ENCODE measurements at places on chromosomes 6 and 20. TPM values are rescaled to one million over a fixed set of nuclear protein-coding genes. Genes with fewer than 3 reads are reported as not detected.
A peak's percentile ranks its signal among the peaks of the same experiment; 100 is the strongest.

DNA sequence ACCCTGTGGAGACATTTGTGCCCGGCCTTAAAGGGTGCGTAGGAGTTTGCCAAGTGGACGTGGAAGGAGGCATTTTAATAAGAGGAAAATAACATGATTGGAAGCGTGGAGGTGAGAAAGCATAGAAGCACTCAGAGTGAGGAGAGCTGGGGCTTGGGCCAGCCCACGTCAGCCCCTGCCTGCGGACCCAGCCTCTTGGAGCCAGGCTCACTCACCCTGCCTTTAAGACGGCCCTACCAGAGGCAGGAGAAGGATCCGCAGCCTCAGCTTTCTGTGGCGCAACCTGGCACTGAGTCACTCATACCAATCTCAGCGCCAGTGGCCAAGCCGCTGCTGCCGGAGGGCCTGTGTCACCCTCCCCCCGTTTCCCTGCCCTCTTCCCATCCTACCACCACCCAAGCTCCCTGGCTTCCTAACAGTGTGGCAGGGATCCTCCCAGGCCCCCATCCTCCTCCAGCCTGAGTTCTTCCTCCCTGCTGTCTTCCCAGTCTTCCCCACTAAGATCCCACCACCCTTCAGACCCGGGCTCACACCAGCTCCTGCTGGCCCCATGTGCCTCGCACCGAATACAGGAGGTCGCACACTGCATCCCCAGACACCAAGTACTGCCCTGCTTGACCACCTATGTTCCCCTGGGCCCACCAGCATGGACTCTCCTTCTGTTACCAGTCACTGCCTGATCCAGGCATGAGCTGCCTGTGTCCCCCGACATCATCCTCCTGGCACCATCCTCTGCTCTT lies 285.2 kb downstream of the UST start:
- DNase-seq: no peak

- DNase-seq: no peak
Observed at GRCh38 chr6:44504301-44504791, 116.8 kb downstream of the CDC5L start.

DNA sequence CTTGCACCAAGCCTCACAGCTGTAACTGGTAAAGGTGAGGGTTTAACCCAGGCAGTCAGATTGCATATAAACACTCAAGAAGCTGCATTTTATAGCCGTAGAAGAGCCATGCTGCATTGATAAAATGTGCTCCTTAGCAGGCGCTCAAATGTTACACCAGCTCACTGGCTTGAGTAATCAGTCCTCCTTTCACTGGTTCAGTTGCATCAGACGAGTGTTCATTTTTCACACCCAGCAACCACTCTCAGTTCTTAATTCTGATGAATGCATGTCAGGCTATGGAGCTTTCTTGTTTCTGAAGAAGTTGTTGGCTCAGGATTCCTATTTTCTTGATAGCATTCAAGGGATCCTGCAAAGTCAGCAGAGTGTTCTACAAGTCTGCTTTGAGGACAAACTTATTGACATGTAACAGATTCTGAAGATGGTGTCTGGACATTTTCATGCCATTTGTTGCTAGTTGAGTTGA lies 198.3 kb downstream of the PLCB1 start:
- no peak for DNase-seq

GRCh38 chr6:153564803-153565202 lies 433.7 kb upstream of the RGS17 start:
- DNase-seq: peak; percentile 10

DNA sequence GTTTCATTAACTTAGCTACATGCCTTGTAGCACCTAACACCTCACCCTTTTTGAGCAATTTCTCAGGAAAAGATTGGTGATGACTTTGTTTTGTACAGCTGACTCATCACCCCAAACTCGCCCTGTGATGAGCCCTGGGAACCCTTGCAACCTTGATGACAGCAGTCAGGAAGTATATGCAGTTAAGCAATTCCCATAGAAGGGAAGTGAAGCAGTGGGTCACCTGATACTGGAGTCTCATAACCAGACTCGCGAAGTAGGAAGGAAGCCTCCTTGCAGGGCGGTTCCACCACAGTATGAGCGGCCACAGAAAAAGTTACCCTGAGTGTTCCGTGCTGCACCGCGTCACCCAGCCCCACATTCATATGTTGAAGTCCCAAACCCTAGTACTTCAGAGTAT lies 82.0 kb upstream of the EDN1 start:
- DNase-seq: no peak

DNA sequence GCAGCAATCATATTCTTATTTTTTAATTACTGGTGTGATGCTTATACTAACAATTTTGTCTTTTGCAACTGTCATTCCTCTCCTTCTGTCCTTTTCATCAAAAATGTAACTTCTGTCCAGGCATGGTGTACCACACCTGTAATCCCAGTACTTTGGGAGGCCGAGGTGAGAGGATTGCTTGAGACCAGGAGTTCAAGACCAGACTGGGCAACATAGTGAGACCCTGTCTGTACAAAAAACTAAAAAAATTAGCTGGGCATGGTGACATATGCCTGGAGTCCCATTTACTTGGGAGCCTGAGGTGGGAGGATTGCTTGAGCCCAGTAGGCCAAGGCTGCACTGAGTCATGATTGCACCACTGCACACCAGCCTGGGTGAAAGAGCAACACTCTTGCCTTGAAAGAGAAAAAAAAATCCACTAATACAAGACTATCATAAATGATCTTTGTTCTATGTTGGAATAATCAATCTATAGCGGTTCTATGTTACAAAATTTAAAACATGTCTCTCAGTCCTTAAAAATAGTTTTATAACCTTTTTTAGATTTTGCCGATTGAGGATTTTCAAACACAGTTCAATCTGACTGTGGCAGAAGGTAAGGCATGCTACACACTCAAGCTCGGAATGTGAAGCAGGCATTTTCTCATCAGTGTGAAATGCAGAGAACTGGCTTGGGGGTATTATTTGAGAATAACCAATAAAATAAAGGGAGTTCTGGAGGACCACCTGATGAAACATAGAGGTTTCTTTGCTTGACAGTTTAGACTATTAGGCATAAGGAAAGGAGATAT lies 70.4 kb downstream of the ENPP1 start:
- DNase-seq: no peak

The VTA1 gene
- 9.9 TPM for total RNA-seq

DNA sequence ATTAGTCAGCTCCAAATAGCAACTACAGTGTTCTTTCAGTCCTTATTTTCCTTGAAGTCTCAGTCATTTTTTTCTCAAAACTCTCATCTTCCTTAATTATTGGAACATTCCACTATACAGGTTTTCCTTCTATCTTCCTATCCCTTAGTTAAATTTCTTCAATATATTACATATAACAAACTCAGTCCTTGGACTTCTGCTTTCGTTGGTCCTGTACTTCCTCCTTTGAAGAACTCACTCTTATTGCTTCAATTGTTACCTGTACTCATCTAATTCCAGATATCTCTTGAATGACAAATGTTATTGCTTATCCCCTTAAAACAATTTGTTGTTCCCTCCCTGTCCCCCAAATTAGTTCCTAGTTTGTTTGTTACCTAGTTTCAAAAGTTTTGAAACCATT lies 67.7 kb upstream of the NOTCH4 start:
- no peak for DNase-seq

- no peak for DNase-seq
Observed at GRCh38 chr6:101402622-101403031, 9.1 kb downstream of the GRIK2 start.

- DNase-seq: no peak
Observed at GRCh38 chr6:15504581-15505350, 158.1 kb downstream of the DTNBP1 start.

Data from pancreas (tissue), 10 donors.